ENCODE measurements at places on chromosomes 3 and 15.

DNA sequence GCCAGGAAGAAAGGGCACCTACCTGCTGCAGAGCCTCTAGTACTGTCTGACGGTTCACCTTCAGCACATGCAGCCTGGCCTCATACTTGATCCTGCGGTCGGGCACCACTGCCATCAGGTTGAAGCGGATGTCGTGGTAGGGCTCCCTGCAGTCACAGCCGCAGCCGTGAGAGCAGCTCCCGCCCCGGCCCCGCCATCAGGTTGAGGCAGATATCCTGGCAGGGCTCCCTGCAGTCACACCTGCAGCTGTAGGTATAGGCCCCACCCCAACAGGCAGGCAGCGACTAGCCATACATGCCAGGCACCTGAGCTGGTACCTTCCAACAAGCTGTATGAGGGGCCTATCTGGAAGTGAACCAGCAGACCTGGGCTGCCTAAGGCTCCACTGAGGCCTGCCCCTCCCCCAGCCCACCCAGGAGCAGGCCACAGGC lies 38.7 kb downstream of the SEMA3G start:
- no peak for DNase-seq

GRCh38 chr15:83612226-83612625 lies 41.7 kb upstream of the ADAMTSL3 start:
- DNase-seq, result no peak

DNA sequence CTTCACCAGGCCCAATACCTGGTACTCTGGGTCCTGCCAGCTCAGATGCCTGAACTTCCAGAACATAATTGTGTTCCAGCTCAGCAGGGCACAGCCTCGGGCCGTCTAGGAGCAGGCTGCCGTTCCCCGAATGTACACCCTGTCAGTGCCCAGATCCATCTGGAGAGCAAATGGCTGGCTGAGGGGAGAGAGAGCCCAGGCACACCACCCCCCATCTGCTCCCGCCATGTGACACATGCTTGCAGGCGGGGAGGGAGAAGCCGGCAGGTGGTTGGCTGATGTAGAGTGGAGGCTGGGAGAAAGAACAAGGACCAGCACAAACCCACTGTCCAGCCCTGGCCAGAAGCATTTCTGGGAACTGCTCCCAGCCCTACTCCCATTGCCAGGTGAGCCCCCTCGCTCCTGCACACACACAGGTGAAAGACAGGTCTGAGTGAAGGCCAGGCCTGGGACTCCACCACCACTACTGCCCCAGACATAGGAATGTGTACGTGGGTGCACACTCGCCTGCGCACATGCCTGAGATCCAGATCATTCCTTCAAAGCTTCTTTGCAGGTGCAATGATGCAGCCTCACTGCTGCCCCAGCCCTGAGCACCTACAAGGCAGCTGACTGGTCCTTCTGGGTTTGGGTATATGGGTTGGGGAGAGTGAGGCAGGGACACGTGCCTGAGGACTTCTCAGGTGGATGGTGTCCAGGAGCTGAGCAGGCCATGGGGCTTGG lies 53.5 kb downstream of the SEMA5B start:
- no peak for DNase-seq

DNA sequence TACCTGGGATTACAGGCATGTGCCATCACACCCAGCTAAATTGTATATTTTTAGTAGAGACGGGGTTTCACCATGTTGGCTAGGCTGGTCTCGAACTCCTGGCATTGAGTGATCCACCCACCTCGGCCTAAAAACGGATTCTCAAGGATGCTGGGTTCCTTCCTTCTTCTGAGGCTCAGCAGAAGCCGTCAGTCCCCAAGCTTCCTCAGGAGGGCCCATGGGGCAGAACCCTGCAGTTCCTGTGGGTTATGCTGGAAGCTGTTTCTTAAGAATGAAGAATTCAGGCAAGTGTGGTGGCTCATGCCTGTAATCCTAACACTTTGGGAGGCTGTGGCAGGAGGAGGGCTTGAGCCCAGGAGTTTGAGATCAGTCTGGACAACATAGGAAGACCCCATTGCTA lies 29.0 kb upstream of the ZNF710 start:
- no peak for DNase-seq

- DNase-seq, result no peak
Observed at GRCh38 chr15:48501208-48501607, 144.3 kb downstream of the FBN1 start.

DNA sequence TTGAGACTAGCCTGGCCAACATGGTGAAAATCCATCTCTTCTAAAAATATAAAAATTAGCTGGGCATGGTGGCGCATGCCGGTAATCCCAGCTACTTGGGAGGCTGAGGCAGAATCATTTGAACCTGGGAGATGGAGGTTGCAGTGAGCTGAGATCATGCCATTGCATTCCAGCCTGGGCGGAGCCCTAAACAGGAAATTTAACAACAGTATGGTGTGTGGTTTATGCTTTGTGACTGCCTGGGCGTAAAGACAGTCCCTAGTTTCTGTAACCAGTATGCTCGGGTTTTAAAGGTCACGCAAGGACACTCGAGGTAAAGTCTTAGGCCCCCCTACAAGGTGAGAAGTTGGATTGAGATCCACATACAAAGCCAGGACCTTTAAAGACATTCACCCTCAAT lies 43.3 kb downstream of the USP50 start:
- no peak for DNase-seq
